ENCODE measurements at places on chromosomes 4 and X. TPM values are rescaled to one million over a fixed set of nuclear protein-coding genes. Genes with fewer than 3 reads are reported as not detected.

The FGF13 gene
- total RNA-seq = not detected

- no peaks in the 10 kb centered on the region for H3K36me3 ChIP-seq
- no peak overlapping the region for H3K27ac ChIP-seq
- no peak for DNase-seq
These were observed 2015.9 kb downstream of the PCDH7 start for GRCh38 chr4:32735856-32736590.

DNA sequence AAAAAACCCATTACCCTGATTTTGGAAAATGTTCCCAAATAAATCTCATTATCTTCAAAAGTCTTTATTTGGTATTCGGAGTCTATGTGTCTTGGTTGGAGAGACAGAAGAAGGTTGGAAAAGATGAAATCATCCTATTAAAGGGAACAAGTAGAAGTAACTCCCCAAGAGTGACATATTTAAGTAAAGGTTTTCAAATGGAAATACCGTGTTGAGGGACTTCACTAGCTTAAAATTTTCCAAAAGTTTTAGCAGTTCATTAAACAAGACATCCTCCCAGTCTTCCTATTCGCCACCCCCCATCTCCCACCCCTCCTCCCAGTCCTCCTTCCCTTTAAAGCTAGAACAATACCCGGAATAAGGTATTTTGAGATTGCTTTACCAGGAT lies 62.7 kb upstream of the CCDC160 start:
- H3K4me1 ChIP-seq = peaks cover 16% of the 10 kb centered on the region
- peak overlapping the region; percentile 78 for H3K27ac ChIP-seq
- peaks cover 19% of the 10 kb centered on the region for H3K27me3 ChIP-seq
- H3K4me3 ChIP-seq = peak overlapping the region; percentile 89
- no peak for DNase-seq
- H3K36me3 ChIP-seq = peaks cover 19% of the 10 kb centered on the region

The SSX2B gene
- total RNA-seq = not detected

- peaks cover 22% of the 10 kb centered on the region for H3K27me3 ChIP-seq
- no peak overlapping the region for H3K4me3 ChIP-seq
- H3K4me1 ChIP-seq = no peaks in the 10 kb centered on the region
- no peak overlapping the region for H3K27ac ChIP-seq
- no peaks in the 10 kb centered on the region for H3K36me3 ChIP-seq
These were observed 7.8 kb upstream of the FAM149A start for GRCh38 chr4:186096681-186097165.

Data from activated naive CD8-positive, alpha-beta T cell treated with anti-CD3 and anti-CD28 coated beads for 36 hours (primary cell).